Kidney (tissue), 22 donors: ENCODE measurements at places on chromosomes 7 and 10. TPM values are rescaled to one million over a fixed set of nuclear protein-coding genes. Genes with fewer than 3 reads are reported as not detected.

CYP2C9 gene
- 2.4 TPM for polyA plus RNA-seq

NXPH1 gene
- not detected for polyA plus RNA-seq

HABP2 gene
- 27.4 TPM for polyA plus RNA-seq

FFAR4 gene
- 0.11 TPM for polyA plus RNA-seq

SORCS1 gene
- polyA plus RNA-seq: 2.4 TPM

GRCh38 chr10:109932391-109932790 is 9.1 kb upstream of the XPNPEP1 start:
- no peak for DNase-seq

- DNase-seq: no peak
Observed at GRCh38 chr7:151843181-151843580, 33.7 kb downstream of the PRKAG2 start.

DNA sequence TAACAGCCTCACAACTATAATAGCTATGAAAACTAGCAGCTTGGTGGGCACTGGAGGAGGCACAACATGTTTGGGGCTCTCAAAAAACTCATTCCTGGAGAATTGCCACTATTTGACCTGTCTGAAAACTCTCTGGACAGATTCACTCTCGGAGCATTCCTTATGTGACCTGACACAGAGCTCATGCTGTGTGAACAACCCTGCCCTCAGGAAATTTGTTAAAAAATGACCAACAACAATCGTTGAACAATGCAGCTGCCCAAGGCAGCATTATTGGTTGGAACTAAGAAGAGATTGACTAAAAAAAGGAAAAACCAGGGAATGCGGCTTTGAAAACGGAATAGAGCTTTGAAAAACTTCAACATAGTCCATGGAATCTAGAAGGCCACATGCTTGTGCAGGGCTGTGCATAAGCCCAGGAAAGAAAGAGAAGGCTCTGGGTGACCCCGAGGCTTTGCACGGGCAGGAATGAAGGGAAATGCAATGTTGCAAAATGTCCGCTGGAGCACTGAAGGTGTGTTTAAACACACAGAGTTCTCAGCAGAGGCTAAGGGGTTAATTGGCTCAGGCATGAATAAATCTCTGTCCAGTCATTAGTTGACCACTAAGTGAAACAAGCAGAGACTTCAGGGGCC is 52.8 kb downstream of the NAMPT start:
- DNase-seq: no peak

GRCh38 chr10:73771722-73772280 is 10.0 kb upstream of the CHCHD1 start:
- no peak for DNase-seq

DNA sequence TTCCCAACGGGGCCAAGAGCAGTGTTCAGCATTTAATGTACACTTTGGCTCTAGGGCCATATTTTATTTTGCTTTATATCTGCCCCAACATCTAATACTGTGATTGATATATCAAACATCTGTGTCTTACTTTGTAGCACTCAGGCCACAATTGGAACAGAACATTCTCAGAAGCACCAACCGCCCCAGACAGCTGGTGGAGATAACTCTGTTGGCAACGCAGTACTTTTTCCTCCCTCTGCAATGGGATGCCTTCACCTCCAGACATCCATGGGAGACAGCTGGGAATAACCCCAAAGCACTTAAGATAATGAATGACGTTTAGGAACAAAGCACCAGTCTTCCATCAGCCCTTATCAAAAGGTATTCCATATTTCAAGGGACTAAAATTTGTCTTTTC is 57.4 kb downstream of the PIP4K2A start:
- DNase-seq: no peak

DNA sequence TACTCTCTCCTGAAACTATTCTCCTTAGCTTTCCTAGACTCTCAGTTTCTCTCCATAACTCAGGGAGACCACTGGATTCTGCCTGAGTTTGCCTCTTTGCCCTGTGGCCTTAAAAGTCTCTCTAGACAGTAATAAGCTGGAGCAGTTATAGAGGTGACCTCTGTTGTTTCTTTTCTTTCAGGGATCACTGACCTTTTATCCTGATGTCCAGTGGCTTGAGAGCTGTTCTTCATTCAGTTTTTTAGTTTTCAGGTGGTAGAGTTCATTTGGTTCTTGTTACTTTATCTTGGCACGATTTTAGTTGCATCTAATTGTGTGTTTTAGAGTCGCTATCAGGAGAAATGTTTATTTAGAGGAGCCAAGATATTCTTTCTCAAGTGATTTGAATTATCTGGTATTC is 37.7 kb downstream of the TAX1BP1 start:
- no peak for DNase-seq
